ENCODE measurements at places on chromosomes 2 and 18. TPM values are rescaled to one million over a fixed set of nuclear protein-coding genes. Genes with fewer than 3 reads are reported as not detected.

Gene CCL20
- total RNA-seq: 10.0 TPM

Gene SOX11
- not detected for total RNA-seq

Gene LRRTM4
- not detected for total RNA-seq

Gene MROH2A
- total RNA-seq: not detected

Gene SPIRE1
- 25.2 TPM for total RNA-seq

Gene GPR39
- 7.3 TPM for total RNA-seq

Gene TIGD1
- 1.9 TPM for total RNA-seq

Gene RNF152
- 25.5 TPM for total RNA-seq

Gene MAP2
- total RNA-seq: 5.5 TPM

Gene DDX18
- total RNA-seq: 51.7 TPM

Gene SLC40A1
- total RNA-seq: not detected

Gene GPR45
- total RNA-seq: not detected

Gene INSIG2
- 6.1 TPM for total RNA-seq

Gene TCF23
- not detected for total RNA-seq

Gene SLC4A5
- total RNA-seq: not detected

Gene UGT1A9
- not detected for total RNA-seq

Gene ITPRIPL1
- total RNA-seq: 1.0 TPM

Gene DNMT3A
- 11.8 TPM for total RNA-seq

Gene KCNG3
- not detected for total RNA-seq

All from hair follicular keratinocyte (primary cell).